Upper lobe of left lung (tissue), 6 donors: ENCODE measurements at places on chromosomes 1 and 21.

DNA sequence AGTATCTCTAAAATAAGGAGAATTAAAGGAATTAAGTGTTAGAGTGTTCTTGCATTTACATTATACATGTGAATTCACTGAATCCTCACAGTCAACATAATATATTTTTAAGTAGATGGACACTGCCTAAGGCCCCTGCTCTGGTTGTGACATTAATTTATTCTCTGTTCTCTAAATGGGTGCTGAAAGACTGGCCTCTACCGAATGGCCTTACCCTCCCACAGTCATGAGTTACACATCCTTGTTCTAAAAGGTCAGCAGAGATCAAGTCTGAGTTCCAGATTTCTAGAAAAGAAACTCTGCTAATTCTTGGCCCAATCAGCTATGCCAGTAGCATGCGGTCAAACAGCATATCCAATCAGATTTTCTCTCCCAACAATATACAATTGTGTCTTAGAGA lies 193.2 kb downstream of the TM2D1 start:
- DNase-seq, result no peak

GRCh38 chr1:223039990-223040389 lies 103.1 kb downstream of the TLR5 start:
- no peak for DNase-seq

GRCh38 chr1:241422470-241422869 lies 65.5 kb upstream of the RGS7 start:
- no peak for DNase-seq

DNA sequence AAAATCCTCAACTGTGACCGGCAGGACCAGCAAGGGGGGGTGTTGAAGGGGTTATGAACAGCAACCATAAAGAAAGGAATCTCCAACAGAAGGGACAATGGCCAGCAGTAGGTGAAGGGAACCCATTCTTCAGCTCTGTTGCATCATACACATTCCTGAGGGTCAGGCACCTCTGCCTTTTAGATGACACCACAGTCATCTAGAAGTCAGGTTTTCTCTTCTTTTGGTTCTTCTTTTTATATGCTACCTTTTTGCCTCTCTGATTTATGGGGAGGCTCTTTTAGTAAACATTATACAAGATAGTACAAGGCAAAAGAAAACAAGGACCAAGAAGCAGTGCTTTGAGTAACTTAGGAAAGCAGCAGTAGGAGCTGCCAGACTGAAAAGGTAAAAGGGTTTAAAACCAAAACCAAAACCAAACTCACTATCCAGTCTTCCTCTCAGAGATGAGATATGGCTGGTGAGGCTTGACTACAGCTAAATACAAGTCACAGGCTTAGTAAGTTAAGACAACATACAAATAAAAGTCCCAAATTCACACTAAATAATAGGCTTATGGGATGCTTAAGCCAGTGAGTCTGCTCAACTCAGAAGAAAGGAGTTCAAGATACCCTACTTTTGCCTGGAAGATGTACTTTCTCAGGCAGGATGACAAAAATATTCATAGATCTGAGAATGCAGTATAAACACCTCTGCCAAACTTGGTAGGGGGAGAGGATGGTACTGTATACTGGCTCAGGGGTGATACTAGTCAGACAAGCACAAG lies 4.1 kb downstream of the TEX38 start:
- DNase-seq, result no peak

GRCh38 chr1:76289692-76290091 lies 215.1 kb downstream of the ST6GALNAC3 start:
- no peak for DNase-seq
